ENCODE measurements at places on chromosomes 4 and X.

DNA sequence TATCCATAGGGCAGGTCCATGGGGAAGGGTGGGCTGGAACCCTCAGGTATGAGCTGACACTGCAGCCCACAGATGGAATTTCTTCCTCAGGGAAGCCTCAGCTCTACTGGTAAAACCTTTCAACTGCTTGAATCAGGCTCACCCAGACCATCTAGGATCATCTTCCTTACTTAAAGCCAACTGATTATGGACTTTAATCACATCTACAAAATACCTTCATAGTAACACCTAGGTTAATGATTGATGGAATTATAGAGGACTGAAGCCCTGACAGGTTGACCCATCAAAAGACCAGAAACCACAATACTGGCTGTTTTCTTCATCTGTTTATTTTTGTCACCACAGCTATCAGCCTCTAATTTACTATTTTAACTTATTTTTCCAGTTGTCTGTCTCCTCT, 188.9 kb upstream of the BOD1L1 start:
- DNase-seq, result no peak

DNA sequence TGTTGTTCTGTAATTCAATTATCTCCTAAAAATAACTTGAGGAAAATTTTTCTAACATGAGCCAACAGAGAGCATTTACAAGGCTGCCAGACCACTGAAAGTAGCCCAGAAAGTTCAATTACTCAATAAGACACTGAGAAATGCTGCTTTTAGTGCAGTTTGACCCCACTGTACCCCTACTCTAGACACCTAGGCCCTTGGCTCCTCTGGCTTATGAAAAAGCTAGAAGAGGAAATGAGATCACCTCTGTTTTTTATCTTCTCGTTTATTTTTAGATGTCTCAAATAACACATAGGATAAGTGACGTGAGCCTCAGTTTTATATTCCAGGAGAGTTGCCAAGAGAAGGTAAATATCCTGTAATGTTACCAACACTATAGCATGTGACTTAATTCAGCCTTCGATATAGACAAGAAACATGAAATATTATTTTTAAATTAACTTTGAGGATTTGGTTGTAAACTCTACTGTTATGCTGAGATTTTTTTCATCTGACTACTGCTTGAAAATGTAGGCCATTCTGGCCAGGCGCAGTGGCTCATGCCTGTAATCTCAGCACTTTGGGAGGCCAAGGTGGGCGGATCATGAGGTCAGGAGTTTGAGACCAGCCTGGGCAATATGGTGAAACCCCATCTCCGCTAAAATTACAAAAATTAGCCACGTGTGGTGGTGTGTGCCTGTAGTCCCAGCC, 24.4 kb downstream of the TNIP3 start:
- DNase-seq, result peak; percentile 84

DNA sequence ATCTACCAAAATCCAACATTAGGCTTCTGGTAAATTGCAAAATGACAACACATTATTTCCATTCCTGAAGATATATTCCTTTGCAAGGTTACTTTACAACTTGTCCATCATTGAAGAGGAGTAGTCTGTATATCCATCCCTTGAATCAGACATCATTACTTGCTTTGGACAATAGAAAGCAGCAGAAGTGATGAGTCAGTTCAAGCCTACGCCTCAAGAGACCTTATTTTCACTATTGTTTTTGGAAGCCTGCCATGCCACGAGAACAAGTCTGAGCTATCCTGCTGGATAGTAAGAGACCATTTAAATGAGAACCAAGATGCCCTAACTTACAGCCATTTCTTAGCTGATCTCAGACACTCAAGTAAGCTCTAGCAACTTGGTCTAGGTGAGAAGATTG, 246.0 kb upstream of the HHIP start:
- peak; percentile 68 for DNase-seq

- DNase-seq, result no peak
Measured at GRCh38 chrX:113726898-113727297, 857.0 kb upstream of the HTR2C start.

DNA sequence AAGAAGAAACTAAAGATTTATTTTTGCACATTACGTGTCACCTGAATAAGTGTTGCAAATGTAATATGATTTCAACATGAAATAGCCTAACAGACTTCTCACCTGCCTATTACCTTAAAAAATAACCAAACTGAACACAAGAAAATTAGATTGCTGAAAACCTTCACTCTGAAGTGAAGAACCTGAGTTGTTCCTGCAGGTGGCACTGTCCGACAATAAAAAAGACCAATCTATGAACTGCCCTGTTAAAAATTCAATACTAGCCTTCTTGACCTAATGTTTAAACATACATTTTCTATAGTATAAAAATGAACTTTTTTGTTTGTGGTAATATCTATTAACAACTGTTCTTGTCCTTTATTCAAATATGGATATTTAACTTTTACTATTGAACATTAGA, 69.2 kb upstream of the PNPLA4 start:
- peak; percentile 45 for DNase-seq

DNA sequence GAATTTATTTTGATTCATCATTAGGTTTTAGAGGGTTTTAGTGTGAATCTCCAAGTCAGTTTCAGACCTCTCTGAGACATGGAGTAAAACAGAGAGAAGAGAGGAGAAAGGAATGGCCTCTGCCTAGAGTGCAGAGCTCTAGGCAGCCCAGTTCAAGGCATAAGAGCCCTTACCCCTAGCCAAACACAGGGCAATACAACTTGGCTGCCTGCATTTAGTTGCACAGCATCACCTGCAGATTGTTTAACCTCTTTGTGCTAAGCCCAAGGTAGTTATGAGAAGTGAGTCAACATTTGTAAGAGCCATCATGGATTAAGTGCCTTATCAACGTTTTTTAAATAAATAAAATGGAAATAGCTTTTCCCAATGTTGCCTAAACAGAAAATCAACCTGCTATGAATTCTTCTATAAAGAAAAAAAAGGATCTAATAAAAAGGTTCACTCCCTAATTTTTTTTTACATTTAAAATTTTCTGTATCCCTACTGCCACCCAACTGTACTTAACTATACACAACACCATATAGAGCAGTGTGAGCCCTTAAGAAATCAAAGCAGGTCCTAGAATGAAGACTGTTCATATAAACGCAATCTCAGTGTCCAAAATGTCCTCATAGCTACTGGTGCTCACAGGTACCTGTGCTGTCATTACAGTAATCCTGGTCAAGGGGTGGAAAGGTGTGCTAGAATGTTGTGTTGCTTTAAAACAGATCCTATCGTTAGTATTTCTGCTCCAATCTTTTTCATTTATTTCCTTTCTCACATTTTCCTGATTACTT, 36.0 kb downstream of the PF4 start:
- DNase-seq, result no peak

DNA sequence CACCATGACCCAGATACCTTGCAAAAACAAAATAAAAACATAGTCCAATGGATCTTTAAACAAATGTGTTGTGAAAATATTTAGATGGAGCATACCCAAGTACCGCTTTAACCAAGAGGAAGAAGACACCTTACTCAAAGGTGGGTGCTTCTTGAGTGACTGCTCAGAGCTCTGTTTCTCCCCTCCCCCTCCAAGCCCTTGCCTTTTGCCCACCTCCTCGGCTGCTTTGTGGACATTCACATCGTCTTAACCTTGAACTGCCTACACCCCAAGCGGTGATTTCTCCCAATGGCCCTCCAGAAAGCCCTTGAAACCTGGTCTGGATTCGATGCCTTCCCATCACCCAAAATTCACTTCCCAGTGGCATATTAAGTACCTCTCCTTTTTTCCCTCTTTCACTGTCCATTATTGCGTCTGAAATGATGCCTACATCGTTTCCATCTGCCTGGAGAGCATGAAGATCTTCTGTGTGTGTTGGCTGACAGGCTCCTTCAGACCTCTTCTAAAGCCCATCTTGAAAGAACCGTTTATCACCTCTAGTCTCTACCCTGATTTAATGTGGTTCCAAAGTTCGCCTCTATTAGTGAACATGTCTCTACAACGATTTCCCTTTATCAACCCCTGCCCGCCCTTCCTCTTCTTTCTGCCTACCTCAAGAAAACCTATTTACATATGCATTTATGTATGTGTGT, 968 bp downstream of the GPRIN3 start:
- no peak for DNase-seq

GRCh38 chr4:163486321-163486720, 8.2 kb upstream of the TMA16 start:
- no peak for DNase-seq

DNA sequence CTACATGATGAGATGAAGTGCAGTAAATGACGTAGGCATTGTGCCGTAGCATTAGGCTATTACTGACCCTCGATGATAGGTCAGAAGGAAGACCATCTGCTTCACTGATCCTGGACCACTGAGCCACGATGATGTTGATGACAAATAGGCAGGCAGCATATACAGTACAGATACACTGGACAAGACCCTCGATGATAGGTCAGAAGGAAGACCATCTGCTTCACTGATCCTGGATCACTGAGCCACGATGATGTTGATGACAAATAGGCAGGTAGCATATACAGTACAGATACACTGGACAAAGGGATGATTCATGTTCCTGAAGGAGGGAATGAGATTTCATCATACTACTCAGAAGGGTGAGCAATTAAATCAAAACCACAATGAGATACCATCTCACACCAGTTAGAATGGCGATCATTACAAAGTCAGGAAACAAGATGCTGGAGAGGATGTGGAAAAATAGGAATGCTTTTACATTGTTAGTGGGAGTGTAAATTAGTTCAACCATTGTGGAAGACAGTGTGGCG, 50.9 kb downstream of the BEND4 start:
- DNase-seq, result peak; percentile 68

DNA sequence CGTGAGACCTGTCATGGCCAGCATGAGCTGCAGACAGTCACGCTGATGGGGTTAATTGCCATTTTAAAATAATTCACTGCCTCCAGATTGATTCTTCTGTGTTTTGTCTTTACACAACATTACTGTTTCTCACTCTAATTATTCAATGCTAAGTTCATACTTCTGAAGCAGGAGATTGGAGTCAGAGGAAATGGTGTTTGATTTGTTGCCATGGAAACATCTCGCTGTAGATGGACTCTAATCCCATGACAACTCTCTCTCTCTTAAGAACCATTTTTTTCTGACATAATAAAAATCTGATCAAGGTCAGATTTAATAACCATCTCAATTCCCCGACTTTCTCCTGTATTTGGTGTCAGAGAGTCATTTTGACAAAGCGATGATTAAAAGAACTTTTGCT, 209.0 kb downstream of the IDS start:
- DNase-seq, result no peak

Data from EH (cell line).